Keratinocyte (primary cell): ENCODE measurements at places on chromosomes 3 and 15.
A peak's percentile ranks its signal among the peaks of the same experiment; 100 is the strongest.

DNA sequence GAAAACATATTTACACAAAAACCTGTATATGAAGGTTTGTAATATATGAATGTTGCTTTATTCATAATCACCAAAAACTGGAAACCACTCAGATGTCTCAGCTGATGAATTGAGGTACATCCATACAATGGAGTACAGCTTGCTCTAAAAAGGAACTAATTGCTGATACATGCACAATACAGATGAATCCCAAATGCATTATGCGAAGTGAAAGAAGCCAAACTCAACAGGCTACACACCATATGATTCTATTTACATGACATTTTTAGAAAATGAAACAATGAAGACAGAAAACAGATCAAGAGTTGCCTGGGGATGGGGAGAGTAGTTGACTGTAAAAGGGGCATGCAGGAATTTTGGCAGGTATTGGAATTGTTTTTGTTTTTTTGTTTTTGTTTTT lies 95.5 kb downstream of the IQCH start:
- DNase-seq = no peak

- DNase-seq = no peak
Measured at GRCh38 chr15:76253691-76254473, 57.4 kb downstream of the ETFA start.

DNA sequence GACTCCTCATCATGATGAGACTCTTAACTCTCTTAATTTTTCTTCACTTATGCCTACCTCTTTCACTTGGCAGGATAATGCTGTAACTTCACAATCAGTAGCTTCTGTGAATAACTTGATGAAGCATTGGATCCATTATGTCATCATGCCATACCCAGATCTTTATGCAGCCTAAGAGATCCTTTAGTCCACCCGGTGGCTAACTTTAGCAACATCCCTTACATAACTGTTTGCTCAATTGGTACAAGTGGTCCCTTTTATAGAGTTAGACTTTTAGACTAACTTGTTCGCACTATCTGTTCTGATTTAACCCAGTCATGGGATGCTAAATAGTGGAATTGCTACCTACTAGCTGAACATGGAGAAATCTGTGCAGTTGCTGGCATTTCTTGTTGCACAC lies 184.5 kb downstream of the USP13 start:
- no peak for DNase-seq

GRCh38 chr3:156643729-156644389 lies 30.5 kb upstream of the TIPARP start:
- DNase-seq = no peak

GRCh38 chr3:30331519-30331918 lies 274.9 kb upstream of the TGFBR2 start:
- no peak for DNase-seq

DNA sequence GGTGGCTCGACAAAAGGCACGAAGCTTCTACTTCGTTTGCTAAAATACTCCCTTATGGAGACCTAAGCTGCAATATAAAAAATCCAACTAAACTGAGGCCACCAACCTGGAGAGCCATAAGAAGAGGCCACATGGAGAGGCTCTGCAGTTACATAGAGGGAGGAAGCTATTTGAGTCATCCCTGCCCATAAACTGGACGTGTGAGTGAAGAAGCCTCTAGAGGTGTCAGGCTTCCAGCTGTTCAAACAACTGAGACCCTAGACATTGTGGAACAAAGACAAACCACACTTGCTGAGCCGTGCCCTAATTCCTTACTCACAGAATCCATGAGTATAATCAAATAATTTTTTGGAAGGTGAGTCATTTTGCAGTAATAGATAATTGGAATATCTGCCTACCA lies 50.2 kb upstream of the GMNC start:
- DNase-seq = no peak

DNA sequence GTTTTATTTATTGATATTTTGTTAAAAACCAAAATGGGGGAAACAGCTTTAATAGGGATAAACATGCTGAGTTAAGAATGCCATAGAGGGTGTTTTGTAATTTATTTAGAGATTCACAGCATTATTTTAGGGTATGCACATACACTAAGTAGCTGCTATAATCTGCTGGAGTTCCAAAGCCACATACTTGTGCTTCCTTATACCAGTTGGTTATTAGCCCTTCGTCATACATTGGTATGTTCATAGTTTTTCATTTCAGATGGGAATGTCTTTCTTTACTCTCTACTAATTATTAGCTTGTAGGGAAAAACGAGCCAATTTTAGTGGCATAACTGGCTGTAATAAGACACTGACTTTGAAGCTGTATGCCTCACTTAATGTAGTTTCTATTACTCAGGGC lies 74.9 kb downstream of the PFN2 start:
- DNase-seq = no peak

DNA sequence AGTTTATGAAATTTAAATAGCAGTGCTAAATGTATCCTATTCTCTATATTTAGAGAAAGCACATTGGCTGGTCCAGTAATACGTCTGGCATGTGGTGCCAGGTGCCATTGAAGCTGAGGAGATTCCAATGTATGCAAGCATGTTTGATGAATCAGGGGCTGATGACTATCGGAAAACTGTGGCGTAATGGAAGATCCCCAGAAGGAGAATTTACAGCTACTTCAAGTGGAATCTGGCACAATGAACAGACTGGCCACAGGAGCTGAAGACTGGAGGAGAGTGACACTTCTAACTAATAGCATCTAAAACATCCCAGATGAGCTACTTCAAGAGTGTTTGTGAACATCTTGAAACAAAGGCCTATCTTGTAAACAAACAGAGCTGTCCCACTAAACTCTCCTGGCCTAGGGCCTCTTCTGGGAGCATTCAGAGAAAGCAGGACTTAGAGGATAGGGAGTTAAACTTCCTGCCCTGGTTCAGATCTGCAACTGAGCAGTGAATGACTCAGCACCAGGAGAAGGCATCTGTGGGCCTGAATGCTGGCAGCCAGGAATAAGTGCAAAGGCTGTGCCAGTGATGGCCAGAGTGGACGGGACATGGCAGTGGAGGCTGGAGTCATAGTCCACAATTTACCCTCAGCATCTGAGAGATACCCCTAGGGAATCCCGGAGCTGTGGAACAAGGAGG lies 15.2 kb upstream of the ACTC1 start:
- DNase-seq = peak; percentile 40

- no peak for DNase-seq
Measured at GRCh38 chr3:187293516-187294430, 2.2 kb upstream of the MASP1 start.

- no peak for DNase-seq
Measured at GRCh38 chr3:40124918-40125317, 184.6 kb upstream of the EIF1B start.

GRCh38 chr3:492586-493316 lies 296.2 kb downstream of the CHL1 start:
- DNase-seq = no peak

DNA sequence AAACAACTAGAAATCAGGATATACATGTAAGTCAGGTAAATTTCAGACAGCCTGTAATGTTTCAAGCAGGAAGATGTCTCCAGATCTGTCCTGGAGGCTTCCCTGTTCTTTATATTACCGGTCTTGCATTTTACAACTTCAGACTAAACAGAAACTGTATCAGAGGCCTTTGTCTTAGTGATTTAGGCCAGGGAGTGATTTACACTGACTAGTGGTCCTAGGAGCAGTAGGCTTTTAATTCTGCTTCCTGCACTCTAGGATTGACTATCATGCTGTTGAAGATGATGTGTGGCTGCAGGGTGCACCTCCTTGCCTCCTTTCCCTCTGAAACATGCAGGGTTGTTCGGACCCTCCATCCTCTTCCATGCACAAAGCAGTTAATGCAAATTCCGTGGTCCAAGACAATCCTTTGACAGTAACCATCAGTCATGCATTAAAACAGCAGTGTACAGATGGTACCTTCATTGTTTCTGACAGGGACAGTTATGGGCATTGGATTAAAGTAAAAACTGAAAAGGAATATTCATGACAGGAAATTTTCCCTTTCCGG lies 27.6 kb downstream of the CHRNA7 start:
- DNase-seq = no peak

DNA sequence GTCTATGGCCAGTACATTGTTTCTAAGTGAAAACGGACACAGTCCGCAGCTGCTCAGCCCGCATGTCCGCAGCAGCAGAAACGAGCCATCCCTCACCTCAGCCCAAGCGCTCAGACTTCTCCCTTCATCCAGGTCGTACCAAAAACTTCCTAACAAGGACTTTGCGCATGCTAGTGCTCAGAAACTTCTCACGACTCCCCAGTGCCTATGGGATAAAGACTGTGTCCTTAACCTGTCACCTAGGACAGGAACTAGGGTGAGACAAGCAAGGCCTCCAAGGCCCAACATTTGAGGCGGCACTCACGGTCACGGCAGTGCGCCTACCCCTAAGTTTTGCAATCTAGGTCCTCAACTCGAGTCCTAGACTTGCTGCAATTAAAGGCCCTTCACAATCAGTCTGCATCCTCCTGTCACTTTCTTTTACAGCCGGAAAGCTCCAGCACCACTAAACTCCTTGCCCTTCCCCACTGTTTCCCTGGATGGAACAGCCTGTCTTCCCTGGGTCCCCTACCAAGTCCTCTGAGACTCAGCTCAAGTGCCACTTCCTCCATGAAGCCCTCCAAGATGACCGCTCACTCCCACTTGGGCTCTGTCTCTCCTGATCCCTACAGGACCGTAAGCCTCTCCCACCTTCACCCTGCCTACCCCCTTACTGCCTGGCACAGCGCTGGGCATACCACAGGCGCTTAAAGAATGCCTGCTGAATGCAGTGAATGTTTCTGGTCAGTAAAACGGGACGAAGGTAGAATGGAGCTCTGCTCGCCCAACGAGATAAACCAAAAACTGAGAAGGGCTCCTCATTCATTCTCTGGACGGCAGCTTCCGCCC lies 1.2 kb downstream of the CLN6 start:
- DNase-seq = no peak

GRCh38 chr3:16884084-16884747 lies 539 bp upstream of the PLCL2 start:
- DNase-seq = no peak

DNA sequence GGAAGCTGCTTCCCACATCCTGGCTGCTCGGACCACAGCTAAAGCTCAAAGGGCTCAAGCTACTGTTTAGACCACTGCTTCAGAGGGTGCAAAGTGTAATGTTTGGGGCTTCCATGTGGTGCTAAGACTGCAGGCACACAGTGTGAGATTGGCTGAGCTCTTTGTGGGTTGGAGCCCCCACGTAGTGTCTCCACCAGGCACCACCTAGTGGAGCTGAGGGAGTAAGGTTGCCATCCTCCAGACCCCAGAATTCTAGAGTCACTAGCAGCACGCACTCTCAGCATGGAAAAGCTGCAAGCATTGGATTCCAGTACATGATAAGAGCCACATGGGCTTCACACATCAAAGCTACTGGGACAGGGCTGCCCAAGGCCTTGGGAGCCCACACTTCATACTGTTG lies 9.3 kb downstream of the MKRN3 start:
- no peak for DNase-seq

- DNase-seq = no peak
Measured at GRCh38 chr3:30011237-30011803, 595.1 kb upstream of the TGFBR2 start.

- no peak for DNase-seq
Measured at GRCh38 chr3:22269831-22270230, 518.8 kb upstream of the ZNF385D start.

- DNase-seq = no peak
Measured at GRCh38 chr3:155334914-155335723, 41.6 kb upstream of the STRIT1 start.
